ENCODE measurements at places on chromosomes 11 and 22.

GRCh38 chr11:17602105-17603001 is 55.3 kb downstream of the OTOG start:
- peak; percentile 42 for DNase-seq

GRCh38 chr11:46275964-46276641 is 1.4 kb upstream of the CREB3L1 start:
- DNase-seq, result no peak

DNA sequence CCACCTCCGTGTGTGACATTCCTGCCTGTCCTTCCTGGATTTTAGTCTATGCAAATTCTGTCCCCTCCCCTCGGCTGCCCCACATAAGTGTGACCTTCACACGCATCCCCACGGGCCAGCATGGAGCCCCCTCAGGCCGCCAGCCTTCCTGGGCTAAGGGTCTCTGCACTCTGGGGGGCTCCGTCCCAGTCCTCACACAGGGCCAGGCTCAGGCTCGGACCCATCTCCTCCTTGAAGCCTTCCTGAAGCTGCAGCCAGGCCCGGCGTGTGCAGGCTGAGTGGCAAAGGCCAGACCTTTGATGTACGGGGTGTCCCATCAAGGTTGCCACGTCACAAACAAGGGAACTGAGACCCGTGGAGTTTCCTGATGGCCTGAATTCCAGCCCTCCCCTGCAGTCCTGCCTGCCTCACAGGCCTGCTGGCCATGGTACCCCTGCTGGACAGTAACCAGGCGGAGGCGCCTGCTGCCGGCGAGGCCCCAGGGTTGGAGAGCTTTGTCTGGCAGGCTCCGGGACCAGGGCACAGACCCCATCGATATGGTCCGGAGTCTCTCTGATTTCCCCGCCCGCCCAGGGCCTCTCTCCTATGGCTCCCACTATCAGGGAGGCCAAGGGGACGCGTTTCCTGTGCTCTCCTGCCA is 791.7 kb downstream of the BRD1 start:
- DNase-seq, result no peak

DNA sequence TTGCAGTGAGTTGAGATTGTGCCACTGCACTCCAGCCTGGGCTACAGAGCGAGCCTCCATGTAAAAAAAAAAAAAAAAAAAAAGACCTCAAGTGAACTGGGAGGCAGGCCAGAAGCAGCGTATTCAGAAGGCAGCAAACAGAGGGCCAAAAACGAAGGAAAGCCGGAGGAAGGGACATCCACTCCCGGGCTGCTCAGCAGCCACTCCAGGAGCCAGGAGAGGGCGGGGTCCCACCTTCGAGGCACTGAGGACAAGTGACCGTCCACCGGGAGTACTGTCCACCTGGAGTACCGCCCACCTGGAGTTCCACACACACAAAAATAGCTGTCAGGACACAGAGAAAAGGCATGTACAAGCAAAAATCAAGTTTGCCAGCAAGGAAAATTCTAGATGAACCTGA is 5.5 kb downstream of the TOLLIP start:
- no peak for DNase-seq

GRCh38 chr22:48478124-48478523 is 1349.5 kb downstream of the BRD1 start:
- no peak for DNase-seq

DNA sequence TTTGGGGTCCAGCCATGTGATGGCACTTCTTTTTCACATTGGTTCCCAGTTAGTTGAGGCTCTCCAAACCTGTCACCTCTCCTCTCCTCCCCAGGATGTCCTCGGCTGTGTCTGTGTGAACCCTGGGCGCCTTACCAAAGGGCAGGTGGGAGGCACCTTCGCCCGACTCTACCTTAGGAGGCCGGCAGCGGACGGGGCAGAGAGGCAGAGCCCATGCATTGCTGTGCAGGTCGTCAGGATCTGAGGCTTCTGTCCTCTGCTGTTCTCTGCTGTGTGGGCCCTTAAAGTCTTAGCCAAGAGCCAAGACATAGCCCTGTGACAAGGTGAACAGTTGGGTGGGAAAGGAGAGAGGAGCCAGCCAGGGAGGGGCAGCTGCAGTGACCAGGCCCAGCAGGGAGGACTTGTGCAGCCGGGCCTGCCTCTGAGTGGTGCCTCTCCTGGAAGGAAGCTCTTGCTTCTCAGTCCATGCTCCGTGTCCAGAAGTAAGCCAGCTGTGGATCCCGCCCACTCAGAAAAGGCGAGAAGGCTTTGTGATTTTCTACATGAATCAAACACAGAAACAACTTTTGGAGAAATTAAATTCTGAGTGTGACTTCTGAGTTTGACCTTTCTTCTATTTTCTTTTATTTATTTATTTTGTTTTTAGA is 17.5 kb upstream of the CDC42EP2 start:
- no peak for DNase-seq

DNA sequence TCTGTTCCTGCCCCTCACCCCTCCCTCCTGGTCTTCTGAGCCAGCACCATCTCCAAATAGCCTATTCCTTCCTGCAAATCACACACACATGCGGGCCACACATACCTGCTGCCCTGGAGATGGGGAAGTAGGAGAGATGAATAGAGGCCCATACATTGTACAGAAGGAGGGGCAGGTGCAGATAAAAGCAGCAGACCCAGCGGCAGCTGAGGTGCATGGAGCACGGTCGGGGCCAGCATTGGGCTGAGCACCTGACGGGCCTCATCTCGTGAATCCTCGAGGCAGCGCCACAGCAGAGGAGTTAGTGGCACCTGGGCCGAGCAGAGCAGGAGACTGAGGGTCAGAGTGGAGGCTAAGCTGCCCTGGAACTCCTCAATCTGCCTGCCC is 941.8 kb downstream of the BRD1 start:
- no peak for DNase-seq

DNA sequence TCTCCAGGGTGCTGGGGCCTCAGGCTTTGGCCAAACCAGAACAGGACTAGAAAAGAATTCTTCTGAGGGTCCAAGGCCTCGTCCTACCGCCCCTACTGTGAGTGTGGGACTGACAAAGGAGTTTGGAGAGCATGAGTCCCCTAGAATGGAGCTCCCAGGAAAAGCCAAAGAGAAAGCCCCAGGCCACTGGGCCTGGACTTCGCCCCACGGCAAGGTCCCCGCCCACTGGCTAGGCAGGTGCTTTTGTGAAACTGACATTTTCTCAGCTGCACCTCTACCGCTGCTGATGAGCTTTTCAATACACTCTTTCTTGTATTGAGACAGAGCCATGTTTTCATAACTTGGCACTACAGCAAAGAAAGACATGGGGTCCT is 9.7 kb upstream of the FGF3 start:
- no peak for DNase-seq

DNA sequence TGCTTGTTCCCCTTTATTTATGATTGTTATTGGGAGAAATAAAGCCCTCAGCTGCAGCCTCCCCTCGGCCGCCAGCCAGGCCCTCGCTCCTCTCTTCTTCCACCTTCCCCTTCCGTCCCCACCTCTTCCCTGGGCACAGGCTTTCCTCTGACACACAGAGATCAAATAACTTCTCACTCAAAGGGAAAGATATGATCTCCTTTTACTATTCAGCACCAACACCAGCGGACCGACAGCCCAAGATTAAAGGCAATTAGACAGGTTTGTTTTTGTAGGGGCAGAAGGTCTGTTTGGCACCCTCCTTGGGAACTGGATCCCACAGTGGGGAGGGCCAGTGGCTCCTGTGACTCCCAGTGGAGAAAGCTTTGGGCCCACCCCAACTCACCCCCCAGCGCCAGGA is 23.0 kb downstream of the NECTIN1 start:
- no peak for DNase-seq

DNA sequence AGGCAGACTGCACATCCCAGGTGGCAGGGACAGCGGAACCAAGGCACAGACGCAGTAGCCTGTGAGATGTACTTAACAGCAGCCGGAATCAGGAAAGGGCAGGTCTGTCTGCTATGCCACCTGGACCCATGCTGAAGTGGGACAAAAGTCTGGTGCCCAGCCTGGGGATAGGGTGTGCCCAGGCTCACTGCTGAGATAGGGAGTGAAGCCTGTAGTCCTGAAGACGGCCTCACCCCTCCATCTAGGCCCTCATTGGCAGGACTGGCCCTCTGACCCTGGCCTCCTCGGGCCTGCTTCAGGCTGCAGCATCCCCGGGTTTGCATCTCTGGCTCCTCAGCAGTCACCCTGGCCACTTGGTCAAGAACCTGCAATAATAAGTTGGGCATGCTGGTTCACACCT is 32.4 kb upstream of the TSKU start:
- DNase-seq, result no peak

DNA sequence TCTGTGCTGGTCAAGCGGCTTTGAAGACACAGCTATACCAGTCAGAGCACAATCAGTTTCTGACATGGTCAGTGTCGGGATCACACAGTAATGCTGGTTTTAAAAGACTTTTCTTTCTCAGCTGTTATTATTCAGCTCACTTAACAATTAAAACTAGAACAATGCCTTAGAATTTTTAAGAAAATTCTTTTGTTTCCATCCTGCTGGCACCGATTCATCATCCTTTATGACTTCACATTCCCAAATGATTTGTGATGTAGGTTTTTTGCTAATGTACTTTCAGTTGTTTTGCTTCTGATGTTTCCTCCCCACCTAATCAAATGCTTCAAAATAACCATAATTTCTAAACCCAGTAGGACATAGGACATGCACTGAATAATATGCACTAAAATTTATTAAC is 34.5 kb upstream of the OLFML1 start:
- DNase-seq, result no peak

- DNase-seq, result no peak
Measured at GRCh38 chr11:25163421-25163820, 666.6 kb downstream of the LUZP2 start.

DNA sequence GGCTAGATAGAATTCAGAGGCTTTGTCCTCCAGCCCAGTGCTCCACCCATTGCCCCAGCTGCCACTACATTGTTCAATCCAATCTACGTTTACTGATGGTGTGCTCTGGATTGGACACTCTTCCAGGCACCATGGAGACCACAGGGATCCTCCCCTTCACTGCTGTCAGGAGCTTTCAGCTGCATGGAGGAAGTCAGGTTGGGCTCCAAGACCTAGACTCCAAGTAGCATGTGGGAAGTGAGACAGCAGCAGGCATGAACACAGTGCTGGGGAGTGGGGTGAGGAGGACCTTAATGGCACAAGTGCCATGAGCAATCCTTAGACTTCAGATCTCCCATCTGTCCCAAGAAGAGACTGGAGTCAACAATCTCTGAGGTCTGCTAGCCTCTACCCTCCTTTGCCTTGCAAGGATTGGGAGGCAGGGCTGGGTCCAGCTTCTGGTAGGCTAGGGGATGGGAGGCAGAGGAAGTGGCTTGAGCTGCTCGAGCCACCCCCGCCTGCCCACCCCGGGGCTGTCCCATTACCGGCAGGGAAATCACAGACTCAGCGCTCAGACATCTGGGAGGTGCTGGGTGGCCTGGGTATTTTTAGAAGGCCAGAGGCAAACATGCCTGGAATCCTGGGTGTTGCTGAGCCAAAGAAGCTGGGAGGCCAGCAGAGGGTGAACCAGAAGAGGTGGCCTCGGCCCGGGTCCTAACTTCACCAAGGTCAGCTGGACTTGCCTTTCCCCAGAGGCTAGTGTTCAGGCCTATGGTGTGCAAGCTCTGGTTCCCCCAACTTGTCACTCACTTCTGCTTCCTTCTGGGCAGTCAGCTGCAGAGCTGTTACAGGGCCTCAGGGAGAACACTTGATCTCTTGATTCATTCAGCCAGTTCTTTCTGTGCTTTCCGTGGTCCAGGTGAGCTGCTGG is 15.2 kb upstream of the FCHSD2 start:
- no peak for DNase-seq

GRCh38 chr11:2580571-2581001 is 119.2 kb downstream of the KCNQ1OT1 start:
- no peak for DNase-seq

- no peak for DNase-seq
Measured at GRCh38 chr22:31496735-31497146, 405 bp downstream of the SFI1 start.

DNA sequence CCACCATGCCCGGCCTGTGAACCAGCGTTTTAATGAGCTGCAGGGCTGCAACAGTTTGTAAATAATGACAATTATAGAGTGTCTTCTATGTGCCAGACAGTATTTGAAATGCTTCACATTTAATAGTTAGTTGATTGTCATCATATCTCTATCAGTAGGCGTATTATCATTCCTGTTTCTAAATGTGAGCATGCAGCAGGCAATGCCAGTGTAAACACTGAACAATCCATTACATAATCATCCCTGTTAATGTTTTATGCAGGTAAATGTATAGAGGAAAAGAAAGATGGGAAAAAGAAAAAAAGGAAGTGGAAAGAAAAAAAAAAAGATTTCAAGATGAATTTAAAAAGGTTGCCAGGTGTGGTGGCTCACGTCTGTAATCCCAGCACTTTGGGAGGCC is 52.3 kb downstream of the ZBTB44 start:
- no peak for DNase-seq

GRCh38 chr11:87322568-87322967 is 284.8 kb downstream of the TMEM135 start:
- DNase-seq, result no peak

GRCh38 chr11:10758957-10759356 is 7.9 kb downstream of the CTR9 start:
- no peak for DNase-seq

DNA sequence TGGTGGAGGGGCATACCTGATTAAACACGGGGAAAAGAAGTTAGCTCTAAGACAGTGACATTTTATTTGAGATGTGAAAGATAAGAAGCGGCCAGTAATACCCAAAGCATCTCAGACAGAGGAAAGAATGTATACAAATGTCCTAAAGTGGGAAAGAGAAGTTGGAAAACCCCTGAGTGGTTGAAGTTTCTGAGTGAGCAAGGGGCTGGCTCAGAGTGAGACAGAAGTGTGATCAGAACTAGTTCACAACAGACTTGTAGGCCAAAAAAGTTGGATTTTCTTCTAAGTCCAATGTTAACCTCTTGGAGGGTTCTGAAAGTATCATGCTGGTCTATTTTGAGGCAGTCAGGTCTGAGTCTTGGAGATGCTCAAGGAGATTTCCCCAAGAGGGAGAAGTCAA is 608.7 kb downstream of the SOX6 start:
- no peak for DNase-seq

GRCh38 chr11:111456086-111456858 is 55.9 kb downstream of the BTG4 start:
- DNase-seq, result no peak

DNA sequence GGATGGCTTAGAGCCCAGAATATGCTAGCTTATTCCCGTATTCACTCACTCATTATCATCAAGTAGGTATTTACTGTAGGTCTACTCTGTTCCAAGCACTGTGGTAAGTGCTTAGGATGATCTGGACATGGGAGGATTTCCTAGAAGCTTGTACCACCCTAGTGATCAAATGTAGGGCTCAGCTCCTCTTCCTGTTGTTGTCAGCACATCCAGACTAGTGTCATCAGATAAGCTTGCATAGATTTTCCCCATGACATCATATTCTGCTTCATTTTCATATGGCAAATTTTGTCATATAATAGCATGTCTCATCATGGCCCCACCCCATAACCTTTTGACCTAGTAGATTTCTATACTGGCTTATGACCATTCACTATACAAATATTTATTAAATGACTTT is 19.3 kb upstream of the NUCB2 start:
- no peak for DNase-seq

- DNase-seq, result no peak
Measured at GRCh38 chr11:88511006-88511405, 173.5 kb upstream of the CTSC start.

- DNase-seq, result no peak
Measured at GRCh38 chr11:116281173-116282160, 491.3 kb downstream of the BUD13 start.

Data from stimulated activated effector memory CD8-positive, alpha-beta T cell treated with anti-CD3 and anti-CD28 coated beads, Interleukin-12 subunit alpha, Interleukin-12 subunit beta, amount 100 ng/mL, for 72 hours (primary cell).